Mammary epithelial cell (primary cell): ENCODE measurements at places on chromosomes 2 and 18. TPM values are rescaled to one million over a fixed set of nuclear protein-coding genes. Genes with fewer than 3 reads are reported as not detected.
A peak's percentile ranks its signal among the peaks of the same experiment; 100 is the strongest.

DNA sequence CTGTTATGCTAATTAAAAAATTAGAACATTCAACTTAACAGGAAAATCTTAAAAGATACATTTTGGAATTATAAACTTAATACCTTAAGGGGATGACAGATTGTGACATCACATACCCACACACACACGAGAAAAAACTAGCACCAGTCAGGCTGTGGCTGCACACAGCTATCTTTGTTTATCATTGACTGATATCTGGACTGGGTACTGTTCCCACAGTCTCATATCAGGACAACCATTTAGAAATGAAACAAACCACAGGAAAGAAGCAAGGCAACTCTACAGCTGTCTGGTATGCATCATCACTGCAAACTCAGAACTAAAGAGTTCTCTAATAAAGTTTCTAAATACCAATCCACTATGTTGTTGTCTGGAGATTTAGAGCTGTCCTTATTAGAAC lies 210.9 kb upstream of the SMAD7 start:
- peak; percentile 23 for DNase-seq

UPP2 gene
- polyA plus RNA-seq = not detected

DNA sequence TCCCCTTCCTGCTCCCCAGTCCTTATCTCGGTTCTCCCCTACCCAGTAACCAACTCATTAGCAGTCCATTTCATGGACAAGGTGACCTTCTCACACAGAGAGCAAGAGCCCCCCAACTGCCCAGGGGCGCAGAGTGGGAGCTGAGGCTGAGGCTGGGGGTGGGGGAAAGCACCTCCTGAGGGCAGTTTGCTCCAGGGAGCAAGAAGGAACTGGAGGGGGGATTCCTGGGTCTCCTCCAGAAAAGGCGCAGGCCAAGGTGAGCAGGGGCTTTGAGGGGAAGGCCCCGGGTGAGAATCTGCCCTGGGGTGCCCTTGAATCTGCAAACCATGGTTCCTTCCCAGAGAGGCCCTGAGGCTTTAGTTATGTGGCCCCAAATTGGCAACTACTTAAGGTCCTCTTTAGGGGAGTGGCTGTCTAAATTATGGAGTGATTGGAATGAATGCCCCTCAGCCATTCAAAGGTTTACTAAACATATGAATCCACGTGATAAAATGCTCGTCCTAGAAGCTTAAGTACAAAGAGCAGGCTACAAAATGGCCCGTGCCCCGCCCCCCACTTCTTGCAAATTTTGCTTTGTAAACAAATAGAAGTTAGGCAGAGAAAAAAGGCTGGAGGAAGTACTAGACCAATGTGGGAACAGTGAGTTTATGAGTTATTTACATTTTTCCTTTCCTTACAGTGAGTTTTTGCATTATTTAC lies 123.5 kb upstream of the HS6ST1 start:
- DNase-seq = no peak

DNA sequence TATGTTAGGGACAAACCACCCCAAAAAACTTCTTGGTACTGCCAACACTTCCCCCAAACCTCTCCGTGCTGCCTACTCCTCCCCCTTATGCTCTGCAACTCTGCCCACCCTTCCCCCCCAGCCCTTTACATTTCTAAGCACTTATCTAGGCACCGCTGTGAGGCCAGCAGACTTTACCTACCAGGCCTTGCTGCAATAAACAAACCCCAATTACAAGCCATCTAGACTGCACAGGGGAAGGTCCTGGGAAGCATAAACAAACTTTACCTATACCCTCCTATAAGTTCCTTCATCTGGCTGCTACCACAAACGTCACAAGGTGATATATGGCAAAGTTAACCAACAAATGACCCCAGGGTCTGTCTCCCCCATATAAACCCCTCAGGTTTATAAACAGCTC lies 259.4 kb upstream of the GULP1 start:
- no peak for DNase-seq

DNA sequence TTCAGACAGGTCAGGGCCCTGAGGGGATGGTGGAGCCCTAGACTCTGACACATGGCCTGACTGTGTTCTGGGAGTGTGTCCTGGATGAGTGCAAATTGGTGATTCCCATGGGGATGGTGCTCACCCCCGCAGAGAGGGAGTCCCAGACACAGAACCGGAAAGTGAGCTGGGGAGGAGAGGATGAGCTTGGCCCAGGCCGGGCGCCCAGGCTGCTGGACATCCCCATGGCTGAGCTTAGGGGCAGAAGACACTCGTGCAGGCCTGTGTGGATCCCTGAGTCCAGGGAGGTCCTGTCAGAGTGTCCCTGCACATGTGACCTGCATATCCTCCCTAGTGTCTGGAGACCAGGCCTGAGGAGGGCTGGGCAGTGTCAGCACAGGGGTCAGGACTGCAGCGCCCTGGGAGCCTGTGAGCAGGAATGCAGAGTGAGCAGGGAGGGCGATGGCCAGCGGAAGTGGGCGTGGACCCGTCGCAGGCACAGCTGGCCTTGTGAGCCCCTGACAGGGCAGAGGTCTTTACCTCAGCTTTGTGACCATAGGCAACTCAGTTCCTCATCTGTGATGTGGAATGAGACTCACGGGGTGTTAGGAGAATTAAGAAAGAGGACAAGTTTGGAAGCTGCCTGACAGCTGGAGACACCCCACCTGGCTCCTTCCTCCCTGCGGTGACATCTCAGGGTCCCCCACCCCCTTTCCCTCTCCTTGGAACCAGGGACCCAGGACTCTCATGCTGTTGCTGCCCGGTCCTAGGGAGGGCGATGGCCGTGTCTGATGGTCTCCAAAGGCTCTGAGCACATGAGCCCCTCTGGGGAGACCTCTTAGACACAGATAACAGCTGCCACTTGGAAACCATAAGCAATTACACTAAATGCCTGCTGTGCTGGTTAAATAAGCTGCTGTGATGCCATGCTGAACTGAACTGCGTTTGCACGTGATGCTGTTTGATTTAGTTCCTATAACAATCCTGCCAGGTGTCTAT lies 62.6 kb upstream of the HS6ST1 start:
- no peak for DNase-seq

DNA sequence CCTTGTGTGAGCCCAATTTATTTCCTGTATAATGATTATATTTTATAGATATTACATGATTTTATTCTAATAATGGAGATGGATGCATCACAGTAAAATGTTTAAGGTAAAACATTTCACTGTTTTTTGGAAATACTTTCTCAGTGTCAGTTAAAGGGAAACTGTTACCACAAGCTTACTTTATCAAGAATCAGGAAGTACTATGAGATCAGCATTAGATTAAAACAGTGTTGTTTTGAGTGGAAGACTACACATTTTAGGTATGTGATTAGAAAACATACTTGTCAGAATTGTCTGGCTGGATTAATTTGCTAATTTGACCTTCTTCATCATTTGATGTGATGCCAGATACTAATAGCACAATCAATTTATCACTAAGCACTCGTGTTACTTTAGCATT lies at the start of gene HRH4:
Gene HRH4, plus strand, starts transcription at position 250 of the 400 bp plus-strand sequence. Its CDS starts 92 bp downstream, at position 342.
- DNase-seq = no peak

- DNase-seq = peak; percentile 72
These were observed 1.6 kb downstream of the SESTD1 start for GRCh38 chr2:179263015-179263414.

DNA sequence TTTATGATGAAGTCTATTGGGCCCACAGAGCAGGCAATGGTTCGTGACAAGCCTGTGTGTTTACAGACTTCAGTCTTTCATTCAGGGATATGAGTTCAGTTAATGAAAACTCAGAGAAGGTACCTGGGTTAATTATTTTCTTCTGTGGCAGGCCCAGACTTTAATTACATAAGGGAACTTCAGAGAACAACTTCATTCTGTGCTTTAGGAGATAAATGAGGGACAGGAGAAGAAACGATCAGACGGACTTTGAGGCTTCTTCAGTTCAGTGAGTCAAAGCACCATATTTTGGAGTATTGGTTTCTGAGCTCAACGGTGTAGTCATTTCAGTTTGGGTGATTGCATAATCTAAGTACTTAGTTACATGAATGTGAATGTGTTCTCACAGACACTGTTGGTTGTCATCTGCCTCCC lies 203.0 kb upstream of the KCNJ3 start:
- DNase-seq = no peak

PSMA8 gene
- polyA plus RNA-seq = not detected
